Mesothelial cell of epicardium (in vitro differentiated cells): ENCODE measurements at places on chromosomes 6 and 20. TPM values are rescaled to one million over a fixed set of nuclear protein-coding genes. Genes with fewer than 3 reads are reported as not detected.

DNA sequence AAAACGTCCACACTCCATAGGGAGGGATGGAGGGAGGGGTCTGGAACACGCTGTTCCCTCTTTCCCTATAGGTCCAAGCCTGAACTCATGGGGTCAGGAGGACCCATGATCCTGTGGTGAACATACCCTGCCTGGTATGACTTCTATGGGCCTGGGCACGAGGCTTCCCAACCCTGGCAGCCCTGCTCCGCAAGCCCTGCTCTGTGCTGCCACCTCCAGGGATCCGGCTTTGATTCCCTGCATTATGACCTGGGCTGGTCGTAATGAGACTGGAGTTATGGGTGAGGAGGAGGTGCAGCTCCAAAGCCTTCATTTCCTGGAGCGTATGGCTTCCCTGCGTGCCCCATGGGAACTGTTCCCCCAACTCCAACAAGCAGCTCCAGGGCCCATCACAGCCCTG is 54.9 kb downstream of the CDH22 start:
- DNase-seq: no peak

GRCh38 chr6:65126667-65127066 is 580.4 kb downstream of the EYS start:
- DNase-seq: no peak

DNA sequence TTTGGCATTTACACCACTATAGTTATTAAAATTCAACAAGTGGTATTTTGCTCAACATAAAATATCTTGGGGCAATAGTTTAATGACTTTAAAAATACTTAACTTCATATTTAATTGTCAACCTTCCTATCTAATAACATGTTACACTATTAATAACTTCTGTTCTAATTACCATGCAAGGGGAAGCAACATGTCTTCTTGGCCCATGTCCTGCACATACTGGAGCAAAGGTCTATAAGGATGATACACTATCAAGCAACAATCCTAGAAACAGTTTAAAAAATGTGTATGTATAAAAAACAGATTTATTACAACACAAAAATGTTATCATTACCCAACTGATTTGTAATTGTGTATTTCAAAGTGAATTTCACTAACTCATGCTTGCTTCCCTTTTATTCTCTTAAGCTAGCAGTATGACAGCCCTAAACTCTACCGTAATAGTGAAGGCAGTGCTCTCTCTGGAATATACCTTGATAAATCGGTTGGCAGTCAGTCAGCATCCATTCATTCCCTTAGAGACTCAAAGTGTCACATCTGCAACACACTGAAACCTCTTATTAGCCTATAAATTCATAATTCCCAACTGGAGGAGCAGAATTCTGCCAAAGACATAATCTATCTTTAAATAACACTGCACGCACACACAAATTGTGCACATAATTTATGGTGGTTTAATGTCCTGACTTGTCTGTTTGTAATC is 18.3 kb downstream of the CCNC start:
- DNase-seq: no peak

GRCh38 chr6:111727802-111728201 is 122.1 kb upstream of the TRAF3IP2 start:
- no peak for DNase-seq

- DNase-seq: no peak
Observed at GRCh38 chr6:144294016-144294415, 8.9 kb downstream of the UTRN start.

DNA sequence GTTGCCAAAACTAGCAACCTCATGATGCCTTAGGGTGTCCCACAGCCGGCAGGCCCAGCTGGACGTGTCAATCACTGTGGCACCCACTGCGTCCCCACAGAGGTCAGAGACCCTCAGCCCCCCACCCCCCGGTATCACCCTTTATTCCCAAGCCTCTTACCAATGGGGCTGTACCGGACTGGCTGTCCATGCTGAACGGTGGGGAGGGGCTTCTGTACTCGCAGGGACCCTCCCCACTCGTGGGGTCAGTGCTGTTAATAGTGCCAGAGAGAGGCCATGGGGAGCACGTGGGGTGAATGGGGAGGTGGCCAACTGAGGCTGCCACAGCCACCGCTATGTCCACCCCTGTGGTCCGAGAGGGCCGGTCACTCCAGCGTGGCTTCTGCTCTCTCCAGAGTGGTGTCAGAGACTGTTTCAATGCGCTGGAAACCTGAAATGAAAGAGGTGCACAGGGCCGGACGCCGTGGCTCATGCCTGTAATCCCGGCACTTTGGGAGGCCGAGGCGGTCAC is 68.6 kb downstream of the THBS2 start:
- DNase-seq: no peak

DNA sequence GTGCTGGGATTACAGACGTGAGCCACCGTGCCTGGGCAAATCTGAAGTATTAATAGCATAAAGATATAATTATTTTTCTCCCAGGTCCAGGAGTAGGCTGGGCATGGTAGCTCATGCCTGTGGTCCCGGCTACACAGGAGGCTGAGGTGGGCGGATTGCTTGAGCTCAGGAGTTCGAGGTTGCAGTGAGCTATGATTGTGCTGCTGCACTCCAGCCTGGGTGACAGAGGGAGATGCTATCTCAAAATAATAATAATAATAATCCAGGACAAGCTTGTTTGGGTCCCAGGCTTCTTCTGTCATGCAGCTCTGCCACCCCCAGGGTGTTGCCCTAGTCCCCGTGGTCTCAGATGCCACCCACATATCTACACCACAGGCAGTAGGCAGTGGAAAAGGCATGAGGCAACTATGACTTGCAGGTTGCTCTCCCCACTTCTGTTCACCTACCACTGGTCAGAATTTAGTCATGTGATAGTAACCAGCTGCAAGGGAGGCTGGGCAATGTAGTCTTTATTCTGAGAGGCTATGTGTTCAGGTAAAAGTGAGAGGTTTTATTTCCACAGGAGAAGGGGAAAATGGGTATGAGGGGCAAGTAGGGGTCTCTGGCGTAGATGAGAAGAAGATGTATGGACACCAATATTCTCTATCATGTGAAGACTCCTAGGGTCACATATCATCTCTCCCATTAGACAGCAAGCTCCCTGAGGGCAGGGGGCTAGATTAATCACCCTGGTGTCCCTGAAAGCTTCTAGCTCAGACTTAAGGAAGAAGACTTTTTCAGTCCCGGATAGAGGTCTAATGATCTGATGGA is 25.7 kb downstream of the TCF15 start:
- DNase-seq: no peak

- no peak for DNase-seq
Observed at GRCh38 chr6:147048930-147049329, 155.3 kb upstream of the STXBP5 start.

- no peak for DNase-seq
Observed at GRCh38 chr6:128463942-128464341, 56.5 kb downstream of the PTPRK start.

DNA sequence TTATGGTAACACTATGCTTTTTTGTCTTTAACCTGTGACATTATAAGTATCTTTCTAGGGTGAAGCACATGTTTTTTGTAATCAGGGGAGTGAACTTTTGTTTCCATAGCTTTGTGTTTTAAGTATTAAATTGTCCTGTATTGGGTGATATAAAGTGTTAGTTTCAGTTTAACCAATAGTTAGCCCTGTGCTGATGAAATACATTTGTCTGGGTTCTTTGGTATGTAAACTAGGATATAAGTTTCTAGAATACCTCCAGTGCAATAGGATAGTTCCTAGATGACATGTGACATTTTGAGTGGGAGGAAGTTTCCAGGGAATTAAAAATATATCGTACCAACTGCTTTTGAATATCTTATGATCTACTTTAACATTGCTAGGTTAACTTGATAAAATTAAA is 611.0 kb upstream of the MARCKS start:
- DNase-seq: no peak

DNA sequence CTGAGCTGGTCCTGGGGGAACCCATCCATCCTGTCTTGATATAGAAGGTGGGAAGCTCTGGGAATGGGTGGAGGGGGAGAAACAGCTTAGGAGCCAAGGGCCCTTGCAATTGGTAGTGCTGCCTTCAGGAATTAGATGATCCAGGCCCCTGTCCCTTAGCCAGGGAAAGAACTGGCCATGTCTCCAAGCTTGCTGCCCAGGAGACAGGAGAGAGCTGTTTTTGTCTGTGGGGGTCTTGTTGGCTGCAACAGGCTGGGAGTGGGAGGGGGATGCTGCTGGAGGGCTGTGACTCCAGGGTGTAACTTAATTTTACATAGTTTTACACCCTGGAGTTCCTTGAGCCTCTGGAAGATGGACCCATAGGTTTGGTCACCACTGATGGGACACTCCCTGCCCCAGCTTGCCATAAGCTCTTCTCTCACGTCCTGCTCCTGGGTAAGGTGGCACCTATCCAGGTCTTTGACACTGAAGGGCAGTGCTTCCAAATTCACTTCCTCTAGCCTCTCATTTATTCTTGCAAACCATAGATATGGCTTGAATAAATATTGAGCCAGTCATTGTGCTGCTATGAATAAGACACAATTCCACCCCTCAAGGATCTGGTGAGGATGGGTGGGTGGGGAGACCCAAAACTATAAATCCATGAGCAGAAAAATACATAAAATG is 16.8 kb downstream of the VEGFA start:
- DNase-seq: no peak

- no peak for DNase-seq
Observed at GRCh38 chr20:47117773-47118172, 223.1 kb downstream of the EYA2 start.

DNA sequence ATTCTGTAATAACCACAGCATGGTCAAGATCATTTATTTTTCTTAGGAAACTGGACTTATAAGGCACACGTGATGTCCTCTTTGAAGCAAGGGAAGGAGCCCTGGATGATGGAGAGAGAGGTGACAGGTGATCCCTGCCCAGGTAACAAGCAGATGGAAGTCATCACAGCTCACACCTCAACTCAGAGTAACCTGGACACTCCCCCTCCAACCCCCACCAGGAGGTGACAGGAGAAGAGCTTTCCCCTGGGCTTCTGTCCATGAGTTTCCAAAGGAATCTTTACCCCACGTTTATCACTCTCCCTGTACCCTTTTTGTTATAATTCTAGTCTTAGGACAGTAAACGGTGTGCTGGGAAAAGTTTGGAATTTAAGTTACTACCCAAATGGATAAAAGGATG is 28.4 kb downstream of the ZNF334 start:
- DNase-seq: no peak

- DNase-seq: no peak
Observed at GRCh38 chr6:2296781-2297180, 51.4 kb upstream of the GMDS start.

- no peak for DNase-seq
Observed at GRCh38 chr6:36042618-36043260, 15.1 kb downstream of the MAPK14 start.

GRCh38 chr6:56793938-56794337 is 151.2 kb upstream of the DST start:
- DNase-seq: no peak

Gene MANEA
- total RNA-seq: 17.4 to 17.8 TPM (median 17.8 TPM) in 3 replicates

Gene MUC21
- total RNA-seq: not detected in 3 replicates

Gene IRAK1BP1
- total RNA-seq: 6.3 to 7.8 TPM (median 7.8 TPM) in 3 replicates

Gene LY6G6F
- not detected in 3 replicates for total RNA-seq

Gene MTG2
- 29.4 to 31.6 TPM (median 29.5 TPM) in 3 replicates for total RNA-seq

Gene MOXD1
- total RNA-seq: 110 to 113 TPM (median 111 TPM) in 3 replicates

Gene MEP1A
- 0.16 TPM in 1 of 3 replicates, not detected in the others for total RNA-seq

Gene CDSN
- total RNA-seq: not detected in 3 replicates

Gene CARMIL1
- 12.4 to 15.7 TPM (median 14.2 TPM) in 3 replicates for total RNA-seq

Gene IPCEF1
- total RNA-seq: 0.76 to 1.5 TPM (median 1.0 TPM) in 3 replicates

Gene USP49
- 12.0 to 13.8 TPM (median 12.1 TPM) in 3 replicates for total RNA-seq
